ENCODE measurements at places on chromosomes 13 and 19.
A peak's percentile ranks its signal among the peaks of the same experiment; 100 is the strongest.

DNA sequence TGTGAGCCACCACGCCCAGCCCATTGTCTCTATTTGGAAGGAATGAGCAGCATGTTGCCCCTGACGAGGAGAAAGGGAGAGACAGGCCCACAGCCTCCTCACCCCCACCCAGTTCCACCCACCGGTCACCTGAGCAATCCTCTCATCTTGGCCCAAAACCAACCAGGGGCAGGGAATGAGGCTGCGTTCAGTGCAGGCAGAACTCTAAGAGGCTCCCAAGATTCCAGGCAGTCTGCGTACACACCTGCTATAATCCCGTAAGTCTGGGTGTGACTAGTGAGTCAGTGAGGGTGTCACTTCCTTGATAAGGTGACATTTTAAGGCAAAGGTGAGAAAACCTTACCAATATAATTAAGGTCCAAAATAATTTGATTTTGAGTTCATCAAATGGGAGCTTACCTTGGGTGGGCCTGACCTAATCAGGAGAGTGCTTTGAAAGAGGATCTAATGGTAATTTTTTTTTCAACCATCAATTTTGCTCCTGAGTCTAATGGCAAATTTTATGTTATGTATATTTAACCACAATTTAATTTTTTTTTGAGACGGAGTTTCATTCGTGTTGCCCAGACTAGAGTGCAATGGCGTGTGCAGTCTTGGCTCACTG is 26.9 kb upstream of the KLF2 start:
- DNase-seq = no peak

DNA sequence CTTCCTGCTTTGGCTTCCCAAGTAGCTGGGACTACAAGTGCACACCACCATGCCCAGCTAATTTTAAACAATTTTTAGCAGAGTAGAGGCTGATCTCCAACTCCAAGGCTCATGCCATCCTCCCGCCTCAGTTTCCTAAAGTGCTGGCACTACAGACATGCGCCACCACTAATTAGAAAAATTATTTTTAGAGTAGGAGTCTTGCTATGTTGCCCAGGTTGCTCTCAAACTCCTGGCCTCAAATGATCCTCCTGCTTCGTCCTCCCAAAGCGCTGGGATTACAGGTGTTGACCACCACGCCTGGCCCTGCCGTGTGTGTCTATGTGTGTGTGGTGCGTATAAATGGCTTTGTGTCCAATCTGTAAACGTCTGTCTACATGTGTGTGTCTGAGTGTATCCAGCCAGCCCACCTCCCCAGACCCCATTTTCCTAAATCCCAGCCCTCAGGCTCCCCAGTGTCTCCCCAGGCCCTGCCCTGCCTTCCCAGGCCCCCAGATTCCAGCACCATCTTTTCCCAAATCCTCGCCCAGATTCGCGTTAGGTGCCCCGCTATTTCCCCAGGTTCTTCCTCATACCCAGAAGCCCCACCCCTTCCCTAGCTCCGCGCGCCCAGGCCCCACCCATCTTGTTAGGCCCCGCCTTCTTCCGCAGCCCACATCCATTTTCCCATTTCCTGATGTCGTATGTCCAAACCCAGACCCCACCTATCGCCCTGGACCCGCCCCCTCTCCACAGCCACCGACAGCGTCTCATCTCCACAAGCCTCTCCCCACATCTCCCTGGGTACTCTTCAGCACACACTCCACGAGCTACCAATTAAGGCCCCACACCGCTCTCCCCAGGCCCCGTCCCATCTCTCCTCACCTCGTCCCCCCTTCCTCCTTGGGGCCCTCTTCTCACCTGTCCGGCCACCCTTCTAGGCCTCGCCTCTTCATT is 24.9 kb downstream of the SLC8A2 start:
- DNase-seq = no peak

DNA sequence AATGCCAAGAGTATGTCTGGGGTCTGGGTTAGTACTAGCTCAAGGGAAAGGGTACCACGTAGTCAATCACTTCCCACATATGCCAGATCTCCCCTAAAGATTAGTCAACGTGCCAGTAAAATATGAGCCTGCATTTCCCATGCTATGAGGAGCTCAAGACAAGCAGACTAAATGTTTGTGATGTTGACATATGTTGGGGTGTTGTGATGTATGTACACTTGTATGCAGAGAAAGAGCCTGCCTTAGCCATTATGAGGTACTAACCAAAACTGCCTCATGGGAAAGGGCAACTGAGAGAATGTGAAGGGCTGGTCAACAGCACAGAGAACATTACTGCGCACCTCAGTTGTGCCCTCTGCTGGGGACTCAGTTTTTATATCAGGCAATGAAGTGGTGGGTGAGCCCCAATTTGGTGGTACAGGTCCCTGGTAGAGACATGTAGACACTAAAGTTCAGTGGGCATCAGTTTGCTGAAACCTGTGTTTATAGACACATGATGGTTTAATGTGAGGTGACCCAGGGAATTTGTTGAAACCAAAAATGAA is 287.0 kb downstream of the DCT start:
- DNase-seq = peak; percentile 53

DNA sequence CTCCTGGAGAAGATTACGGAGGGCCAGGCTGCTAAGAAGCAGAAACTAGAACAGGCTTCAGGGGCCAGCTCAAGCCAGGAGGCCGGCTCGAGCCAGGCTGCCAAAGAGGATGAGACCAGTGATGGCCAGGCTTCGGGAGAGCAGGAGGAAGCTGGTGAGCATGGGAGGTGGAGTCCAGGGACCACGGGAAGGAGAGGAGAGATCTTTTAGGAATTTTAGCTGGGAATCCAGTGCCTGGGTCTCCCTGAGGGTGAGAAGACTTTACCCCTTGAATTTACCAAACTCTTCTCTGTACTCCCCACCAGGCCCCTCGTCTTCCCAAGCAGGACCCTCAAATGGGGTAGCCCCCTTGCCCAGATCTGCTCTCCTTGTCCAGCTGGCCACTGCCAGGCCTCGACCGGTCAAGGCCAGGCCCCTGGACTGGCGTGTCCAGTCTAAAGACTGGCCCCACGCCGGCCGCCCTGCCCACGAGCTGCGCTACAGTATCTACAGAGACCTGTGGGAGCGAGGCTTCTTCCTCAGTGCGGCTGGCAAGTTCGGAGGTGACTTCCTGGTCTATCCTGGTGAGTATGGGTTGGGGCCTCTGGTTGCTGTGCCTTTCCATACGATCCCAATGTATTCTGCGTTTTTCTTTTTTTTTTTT is 824 bp downstream of the TSEN34 start:
- no peak for DNase-seq

- DNase-seq = no peak
These were observed 41.1 kb downstream of the COL4A1 start for GRCh38 chr13:110265682-110266430.

GRCh38 chr19:16463991-16464575 is 7.7 kb downstream of the EPS15L1 start:
- peak; percentile 84 for DNase-seq

- no peak for DNase-seq
These were observed 66.7 kb downstream of the SLC10A2 start for GRCh38 chr13:102999499-102999898.

GRCh38 chr19:3573162-3573857 is 566 bp downstream of the HMG20B start:
- DNase-seq = no peak

DNA sequence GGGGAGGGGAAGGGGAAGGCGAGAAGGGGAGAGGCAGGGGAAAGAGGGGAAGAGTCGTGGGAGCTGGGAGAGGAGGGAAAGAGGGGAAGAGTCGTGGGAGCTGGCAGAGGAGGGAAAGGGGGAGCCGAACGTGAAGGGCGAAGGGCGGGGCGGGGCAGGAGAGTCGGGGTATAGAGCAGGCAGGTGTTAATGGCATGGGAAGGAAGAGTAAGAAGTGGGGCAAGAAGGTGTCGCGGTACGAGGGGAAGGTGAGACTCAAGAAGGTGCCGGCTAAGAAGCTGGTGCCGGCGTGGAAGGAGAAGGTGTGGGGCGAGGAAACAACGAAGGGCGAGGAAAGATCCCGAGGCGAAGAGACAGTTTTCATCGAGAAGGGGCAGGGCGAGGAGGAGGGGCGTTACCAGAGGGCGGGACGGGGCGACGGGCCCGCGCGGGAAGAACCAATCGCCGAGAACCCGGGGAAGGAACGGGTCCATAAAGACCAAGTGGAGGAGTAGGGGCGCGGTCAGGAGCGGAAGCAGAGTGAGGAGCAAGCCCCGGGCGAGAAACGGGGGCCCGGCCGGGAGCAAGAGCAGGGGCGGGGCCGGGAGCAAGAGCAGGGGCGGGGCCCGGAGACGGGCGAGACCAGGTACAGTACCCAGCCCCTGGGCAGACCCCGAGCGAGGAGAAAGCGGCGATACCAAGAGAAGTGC is 463 bp downstream of the CATSPERG start:
- peak; percentile 97 for DNase-seq

GRCh38 chr13:38880397-38880796 is 110.2 kb downstream of the STOML3 start:
- no peak for DNase-seq

GRCh38 chr19:13825489-13826441 is 30.5 kb downstream of the ZSWIM4 start:
- DNase-seq = no peak

- no peak for DNase-seq
These were observed 377.8 kb upstream of the DACH1 start for GRCh38 chr13:72244788-72245187.

GRCh38 chr19:48719263-48720171 is at the start of gene MAMSTR:
Gene MAMSTR, minus strand, starts transcription at chr19:48719725. Its CDS starts 694 bp downstream, at chr19:48719031.
- DNase-seq = no peak

DNA sequence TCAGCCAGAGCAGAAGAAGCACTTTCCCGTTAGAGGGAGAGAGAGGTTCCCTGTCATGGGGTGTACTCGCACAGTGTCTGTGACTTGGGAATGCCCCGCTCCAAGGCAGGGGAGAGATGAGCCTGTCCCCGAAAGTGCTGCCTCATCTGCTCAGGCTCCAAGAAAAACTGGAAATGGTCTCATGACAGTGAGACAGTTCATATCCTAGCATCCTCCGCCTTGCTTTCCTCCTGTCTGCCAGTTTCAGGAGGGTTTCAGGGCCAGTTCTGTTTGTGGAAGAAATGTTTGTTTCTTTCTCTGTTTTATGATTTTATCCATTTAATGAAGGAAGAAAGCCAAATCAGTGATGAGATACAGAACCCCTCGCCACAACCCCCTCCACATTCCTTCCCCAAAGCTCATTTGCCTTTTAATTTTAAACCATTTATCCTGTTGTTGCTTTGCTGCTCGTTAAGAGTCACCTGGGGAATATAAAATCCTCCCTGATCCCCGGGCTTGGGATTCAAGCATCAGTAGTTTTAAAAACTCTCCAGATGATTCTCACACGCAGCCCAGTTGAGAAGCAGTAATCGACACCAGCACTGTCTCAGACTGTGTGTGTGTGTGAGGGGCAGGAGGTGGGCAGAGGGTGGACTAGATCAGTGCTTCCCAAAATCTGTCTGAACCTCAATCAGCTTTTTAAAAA is 144.6 kb upstream of the UBL3 start:
- no peak for DNase-seq

- DNase-seq = no peak
These were observed 10.7 kb downstream of the ZNF470 start for GRCh38 chr19:56577719-56578602.

GRCh38 chr13:28576067-28576466 is 81.1 kb upstream of the FLT1 start:
- DNase-seq = no peak

All from iris pigment epithelial cell (primary cell).